ENCODE measurements at places on chromosomes 5 and 9.

- no peak for DNase-seq
These were observed 27.6 kb downstream of the SEMA4D start for GRCh38 chr9:89470224-89470839.

DNA sequence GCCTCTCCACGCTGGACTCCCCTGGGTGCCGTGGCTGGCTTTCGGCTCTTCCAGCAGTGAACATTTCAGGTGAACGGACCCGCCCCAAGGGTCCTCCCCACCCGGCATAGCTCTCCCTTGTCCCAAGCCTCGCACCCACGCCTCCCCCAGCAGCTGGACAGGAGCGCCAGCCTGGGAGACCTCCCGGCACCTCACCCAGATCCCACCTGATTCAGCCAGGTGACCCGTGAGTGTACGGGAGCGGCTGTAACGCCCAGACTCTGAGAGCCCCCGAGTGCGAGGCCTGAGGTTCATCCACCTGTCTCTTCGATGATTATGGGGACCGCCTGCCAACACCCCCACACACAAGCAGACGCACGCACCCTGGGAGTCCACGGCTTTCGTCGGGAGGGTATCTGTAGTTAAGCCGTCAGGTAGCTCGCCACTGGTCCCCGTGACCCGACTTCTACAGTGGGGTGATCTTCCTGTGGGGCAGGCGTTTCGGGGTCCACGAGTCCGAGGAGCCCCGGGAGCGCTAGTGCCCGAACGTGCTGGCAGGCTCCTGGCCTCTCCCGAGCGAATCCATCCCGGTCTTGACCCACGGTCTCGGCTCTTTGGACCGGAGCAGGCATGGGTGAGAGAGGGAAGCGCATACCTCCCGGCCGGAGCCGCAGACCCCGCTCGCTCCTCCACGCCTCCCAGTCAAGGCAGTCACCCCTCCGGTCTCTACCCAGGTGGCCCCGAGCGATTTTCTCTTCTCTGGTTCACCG, 14.9 kb downstream of the TRIM7 start:
- DNase-seq = no peak

GRCh38 chr9:37295178-37295577, 127.3 kb upstream of the GRHPR start:
- DNase-seq = no peak

- DNase-seq = no peak
These were observed 1220.9 kb upstream of the CDH6 start for GRCh38 chr5:29972597-29972996.

DNA sequence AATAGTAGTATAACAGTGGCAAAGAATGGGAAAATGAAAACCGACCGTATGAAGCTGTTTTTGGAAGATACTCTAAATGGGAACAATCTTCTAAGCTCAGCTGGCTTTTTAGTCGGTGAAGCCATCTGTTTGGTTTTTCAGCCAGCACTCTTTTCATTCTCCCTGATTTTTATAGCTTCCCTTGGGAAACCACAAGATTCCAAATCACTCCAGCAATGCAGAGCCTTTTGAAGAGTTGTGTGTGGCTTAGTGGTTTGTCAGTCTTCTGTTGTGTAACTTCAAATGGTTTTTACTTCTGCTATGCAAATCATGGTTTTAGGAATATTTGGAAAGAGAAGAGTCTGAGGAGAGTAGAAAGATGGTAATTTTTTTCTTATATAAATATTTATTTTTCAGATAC, 180.7 kb downstream of the KDM4C start:
- DNase-seq = no peak

GRCh38 chr9:101562966-101563365, 29.3 kb downstream of the RNF20 start:
- DNase-seq = no peak

GRCh38 chr5:423233-423565, 19.8 kb upstream of the EXOC3 start:
- no peak for DNase-seq

GRCh38 chr9:12880406-12881015, 105.7 kb downstream of the LURAP1L start:
- DNase-seq = no peak

DNA sequence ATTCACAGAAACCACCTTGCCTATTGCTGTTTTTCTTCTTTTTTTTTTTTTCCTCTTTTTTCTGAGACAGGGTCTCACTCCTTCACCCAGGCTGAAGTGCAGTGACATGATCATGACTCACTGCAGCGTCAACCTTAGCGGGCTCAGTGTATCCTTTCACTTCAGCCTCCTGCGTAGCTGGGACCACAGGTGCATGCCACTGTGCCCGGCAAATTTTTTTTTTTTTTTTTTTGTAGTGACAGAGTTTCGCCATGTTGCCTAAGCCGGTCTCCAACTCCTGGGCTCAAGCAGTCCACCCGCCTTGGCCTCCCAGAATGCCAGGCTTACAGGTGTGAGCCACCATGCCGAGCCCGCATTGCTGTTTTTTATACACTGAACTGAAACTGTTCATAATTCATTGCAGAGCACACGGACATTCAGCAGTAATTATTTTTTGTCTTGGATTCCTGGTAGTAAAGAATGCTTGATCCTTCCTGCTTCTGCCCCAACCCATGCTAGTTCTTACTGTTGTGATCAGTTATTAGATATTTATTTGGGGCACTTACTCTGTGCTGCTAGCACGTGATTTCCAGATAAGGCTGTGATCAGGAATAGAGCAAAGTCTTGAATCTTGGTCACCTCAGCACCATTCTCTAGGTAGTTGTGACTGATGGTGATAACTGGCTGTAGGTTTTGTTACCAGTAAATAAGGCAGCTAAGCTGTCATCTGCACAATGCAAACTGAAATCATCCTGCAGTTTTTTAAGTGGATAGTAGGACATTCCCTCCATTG, 14.0 kb downstream of the MAP3K1 start:
- no peak for DNase-seq

DNA sequence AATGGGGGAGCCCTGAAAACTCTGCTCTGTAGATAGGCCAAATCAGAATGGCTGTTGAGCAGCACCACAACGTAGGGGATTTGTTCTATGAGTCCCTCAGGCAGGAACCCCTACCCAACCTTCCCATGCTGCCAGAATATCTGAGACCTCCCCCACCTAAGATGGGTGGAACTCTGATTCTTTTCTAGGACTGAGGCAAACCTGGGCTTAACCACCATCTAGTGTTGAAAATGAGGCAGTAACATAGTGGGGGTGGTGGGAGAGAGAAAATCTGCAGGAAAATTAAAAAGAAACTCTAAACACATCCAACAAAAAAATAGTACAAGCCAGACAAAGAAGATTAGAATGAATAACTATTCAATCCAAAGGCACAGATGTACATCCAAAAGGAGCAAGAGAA, 228.4 kb downstream of the ATPSCKMT start:
- no peak for DNase-seq

GRCh38 chr9:79026316-79026715, 545.4 kb upstream of the TLE4 start:
- DNase-seq = peak; percentile 44

DNA sequence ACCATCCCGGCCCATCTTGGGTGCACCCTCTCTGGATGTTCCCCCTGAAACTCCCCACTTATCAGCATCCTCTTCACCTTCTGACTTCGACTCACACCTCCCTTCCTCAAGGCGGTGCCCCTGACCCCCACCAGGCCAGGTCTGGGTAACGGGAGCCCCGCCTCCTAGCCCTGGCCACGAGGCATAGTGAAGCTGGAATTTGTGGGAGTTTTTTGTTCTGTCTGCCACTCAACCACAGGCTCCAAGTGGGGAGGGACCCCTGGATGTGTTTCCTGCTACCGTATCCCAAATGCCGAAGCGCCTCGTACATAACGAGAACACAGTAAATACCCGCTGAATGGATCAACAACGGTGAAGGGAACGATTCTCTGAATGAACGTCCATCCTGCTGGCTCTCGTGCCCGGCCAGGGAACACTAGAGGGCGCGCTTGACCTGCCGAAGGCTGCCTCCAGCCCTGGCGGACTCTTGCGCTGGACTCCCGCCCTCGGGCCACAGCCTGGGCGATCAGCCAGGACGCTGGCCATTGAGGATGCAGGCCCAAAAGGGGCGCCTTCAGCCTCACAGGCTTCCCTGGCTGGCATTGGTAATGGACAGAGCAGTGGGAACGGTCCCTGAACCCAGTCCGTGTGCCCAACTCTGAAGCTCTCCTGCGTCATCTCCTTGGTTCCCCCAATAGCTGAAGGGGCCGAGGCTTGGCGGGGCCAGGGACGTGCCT, 47.3 kb upstream of the PHYKPL start:
- DNase-seq = no peak
